Activated T-cell treated with anti-CD3 and anti-CD28 coated beads, Interleukin-2, amount 50 U/mL, for 72 hours (primary cell): ENCODE measurements at places on chromosomes 7 and 10.

DNA sequence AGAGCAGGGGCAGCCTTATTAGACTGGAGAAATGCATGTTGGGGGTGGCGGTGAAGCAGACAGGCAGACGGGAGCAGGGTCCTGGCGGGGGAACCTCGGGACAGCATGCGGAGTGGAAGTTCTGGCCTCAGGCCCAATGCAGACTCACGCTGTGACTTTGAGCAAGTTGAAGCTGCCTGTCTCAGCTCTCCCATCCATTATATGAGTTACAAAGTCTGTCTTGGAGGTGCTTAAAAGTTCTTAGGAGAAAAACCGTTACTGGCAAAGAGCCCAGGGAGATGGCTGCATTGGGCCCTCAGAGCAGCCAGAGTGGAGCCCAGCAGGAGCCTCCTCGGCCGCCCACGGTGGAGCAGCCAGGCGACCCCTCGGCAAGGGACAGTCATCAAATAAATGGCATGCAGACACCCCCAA lies 509.5 kb downstream of the PLXNA4 start:
- DNase-seq: no peak

DNA sequence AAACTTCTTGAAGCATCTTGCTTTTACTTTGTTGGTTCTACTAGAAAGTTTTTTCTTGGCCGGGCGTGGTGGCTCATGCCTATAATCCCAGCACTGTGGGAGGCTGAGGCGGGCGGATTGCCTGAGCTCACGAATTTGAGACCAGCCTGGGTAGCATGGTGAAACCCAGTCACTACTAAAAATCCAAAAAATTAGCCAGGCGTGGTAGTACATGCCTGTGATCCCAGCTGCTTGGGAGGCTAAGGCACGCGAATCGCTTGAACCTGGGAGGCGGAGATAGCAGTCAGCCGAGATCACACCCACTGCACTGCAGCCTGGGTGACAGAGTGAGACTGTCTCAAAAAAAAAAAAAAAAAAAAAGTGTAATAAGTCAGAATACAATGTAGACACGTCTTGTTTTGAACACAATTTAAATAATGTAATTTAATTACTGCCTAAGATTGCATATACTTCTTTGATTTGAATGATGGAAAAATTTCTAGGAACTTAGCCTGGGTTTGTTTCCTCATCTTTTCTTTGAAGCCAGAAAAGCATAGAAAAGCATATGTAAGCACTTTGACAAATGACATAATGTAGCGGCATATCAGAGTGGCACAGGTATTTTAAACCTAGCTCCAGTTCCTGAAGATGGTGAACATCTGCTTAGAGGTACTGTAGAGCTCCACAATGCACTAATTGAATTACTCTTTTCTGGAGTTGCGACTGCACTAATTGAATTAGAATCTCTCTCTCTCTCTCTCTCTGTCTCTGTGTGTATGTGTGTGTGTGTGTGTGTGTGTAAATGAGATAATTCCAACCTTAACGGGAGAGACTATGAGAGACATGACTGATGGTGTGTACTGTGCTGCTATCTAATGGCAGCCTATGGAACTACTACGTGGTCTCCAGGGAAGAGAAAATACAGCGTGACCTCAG lies 87.8 kb downstream of the BTRC start:
- peak; percentile 4 for DNase-seq

DNA sequence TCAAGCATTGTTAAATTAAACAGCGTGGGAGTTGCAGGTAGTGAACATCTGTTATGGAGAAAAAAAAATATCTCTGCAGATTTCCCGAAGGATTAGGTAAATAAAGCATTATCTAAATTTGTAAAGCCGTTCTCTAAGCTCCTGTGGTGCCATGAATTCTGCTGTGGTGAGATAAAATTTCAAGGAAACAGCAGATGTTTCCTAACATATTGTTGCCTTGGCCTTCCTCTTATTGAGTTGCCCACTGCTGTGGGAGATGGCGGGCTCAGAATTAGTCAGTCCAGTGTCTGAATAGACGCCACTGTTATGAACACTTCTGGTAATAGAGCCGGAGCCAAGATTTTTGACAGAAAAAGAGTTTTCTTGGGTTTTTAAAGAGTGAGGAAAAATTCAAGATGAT lies 82.6 kb upstream of the ELMO1 start:
- DNase-seq: no peak

- DNase-seq: no peak
Measured at GRCh38 chr7:2169923-2170575, 62.7 kb downstream of the MAD1L1 start.

DNA sequence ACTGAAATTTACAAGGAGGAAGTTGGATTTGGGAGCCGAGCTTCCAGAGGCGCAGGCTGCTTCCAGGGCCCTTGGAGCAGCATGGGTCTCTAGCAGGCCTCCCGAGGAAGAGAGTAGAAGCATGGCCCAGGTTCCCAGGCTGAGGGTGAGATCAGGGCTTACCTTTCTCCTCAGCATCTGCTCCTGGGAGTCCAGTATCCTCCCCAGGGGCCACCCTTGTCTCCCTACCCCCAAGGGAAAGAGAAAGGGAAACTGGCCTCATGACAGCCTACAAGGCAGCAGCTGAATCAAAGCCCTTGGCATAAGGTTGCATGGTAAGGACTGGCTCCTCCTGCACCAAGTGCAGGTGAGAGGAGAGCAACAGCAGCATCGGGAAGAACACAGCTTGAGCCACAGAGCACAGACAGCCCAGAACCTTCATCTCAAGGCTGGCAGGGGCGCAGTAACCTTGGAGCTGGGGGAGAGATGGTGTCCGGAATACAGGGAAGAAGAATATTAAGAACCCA lies 114.5 kb downstream of the MARCHF5 start:
- DNase-seq: no peak

- no peak for DNase-seq
Measured at GRCh38 chr10:114471906-114472876, 67.9 kb upstream of the AFAP1L2 start.

DNA sequence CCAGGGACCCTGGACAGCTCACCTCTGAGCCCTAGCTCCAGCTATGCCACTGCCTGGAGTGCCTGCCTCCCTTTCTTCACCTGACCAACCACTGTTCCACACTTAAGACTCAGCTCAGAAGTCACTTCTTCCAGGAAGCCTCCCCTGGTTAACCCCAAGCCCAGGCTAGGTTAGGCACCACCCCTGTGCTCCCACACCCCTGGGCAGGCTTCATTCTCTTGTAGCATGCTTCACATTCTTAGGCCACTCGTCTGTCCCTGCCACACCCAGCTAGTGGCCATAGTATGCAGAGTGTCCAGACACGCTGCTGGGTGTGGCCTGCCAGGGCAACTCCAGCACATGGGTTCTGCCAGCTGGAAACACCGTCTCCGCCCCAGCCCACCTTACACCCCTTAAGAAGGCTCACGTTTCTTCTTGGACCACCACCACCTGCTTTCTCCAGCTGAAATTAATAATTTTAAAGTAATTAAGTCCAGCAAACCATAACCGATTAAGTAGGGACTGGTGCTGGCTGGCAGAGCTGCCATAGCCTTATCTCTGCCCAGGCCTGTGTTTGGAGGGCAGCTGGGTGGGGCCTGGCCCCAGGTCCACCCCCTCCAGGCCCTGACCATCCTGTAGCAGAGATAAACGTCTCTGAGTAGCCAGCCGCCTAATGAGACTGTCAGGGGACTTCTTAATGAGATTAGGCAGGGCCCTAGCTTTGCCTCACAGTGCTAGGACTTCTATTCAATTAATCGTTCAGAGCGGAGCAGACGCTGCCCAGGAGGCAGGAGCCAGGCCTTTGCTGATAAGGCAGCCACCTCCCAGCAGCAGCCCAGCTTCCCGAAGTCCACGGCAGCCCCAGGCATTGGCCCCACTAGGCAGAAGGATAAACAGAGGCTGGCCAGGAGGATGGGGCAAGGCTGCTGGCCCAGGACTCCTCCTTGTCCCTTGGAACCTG lies 20.5 kb downstream of the GRID1 start:
- no peak for DNase-seq

GRCh38 chr7:114822131-114822530 lies 99.8 kb upstream of the MDFIC start:
- DNase-seq: no peak

DNA sequence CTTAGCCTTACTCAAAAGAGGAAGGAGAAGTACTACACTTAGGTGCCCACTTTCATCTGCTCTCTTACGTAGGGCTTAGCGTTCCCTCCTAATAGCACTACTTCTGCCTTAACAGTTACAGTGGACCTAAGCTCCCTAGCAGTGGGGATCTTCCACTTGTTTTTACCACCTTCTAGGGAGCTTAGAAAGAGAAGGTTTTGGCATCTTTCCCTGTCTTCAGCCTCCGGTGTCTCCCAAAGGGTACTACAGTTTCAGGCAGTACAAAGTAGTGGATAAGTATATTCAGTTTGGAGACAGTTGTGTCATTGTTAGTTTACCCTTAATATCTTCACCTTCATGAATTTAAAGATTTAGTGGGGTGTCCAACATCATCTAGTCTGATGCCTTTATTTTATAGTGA lies 14.6 kb downstream of the CHRM2 start:
- DNase-seq: no peak

GRCh38 chr7:20786779-20787659 lies at the start of gene SP8:
Gene SP8, minus strand, starts transcription at chr7:20786886. Its CDS starts 88 bp downstream, at chr7:20786798.
- no peak for DNase-seq

GRCh38 chr10:121302541-121303180 lies 295.6 kb downstream of the FGFR2 start:
- DNase-seq: no peak

DNA sequence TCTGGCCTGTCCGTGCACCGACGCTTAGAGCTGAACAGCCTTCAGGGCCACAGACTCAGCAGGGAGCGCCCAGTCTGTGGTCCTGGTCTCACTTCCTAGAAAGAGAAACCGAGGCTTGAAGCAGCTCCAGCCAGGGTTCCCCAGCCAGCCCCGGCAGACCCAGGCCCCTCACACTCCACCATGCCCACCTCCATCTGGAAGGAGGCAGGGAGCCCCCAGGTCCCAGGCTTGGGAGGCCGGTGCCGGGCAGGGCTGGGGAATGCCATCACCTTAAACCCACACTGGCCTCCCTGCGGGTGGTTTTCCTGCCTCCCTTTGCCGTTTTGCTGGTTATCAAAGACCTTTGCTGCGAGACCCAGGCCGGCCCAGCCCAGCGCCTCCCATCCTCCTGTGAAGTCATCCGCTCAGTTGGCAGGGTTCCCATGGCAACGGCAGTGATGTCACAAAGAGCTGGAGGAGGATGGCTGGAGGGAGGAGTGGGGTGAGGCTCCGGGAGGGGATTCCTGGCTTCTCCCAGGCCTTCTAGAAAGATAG lies 24.0 kb downstream of the ELFN1 start:
- DNase-seq: no peak

DNA sequence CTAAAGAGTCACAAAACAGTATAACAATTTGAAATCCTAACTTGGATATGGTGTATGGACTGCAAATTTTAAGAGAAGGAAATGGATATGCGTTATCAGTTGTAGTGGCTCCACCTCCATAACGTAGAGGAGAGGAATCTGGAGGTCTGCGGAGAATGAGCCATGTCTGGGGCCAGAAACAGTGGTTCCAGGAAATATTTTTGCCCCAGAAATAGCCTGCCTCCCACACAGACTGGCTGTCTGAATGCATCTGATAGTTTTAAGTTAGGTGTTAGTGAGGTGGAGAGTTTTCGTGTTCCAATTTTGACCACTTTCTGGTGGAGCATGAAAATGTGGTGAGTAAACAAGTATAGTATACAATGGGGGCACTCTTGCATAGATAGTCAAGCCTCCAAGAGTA lies 1.6 kb downstream of the PHTF2 start:
- no peak for DNase-seq

- no peak for DNase-seq
Measured at GRCh38 chr10:31424473-31424872, 105.5 kb downstream of the ZEB1 start.

DNA sequence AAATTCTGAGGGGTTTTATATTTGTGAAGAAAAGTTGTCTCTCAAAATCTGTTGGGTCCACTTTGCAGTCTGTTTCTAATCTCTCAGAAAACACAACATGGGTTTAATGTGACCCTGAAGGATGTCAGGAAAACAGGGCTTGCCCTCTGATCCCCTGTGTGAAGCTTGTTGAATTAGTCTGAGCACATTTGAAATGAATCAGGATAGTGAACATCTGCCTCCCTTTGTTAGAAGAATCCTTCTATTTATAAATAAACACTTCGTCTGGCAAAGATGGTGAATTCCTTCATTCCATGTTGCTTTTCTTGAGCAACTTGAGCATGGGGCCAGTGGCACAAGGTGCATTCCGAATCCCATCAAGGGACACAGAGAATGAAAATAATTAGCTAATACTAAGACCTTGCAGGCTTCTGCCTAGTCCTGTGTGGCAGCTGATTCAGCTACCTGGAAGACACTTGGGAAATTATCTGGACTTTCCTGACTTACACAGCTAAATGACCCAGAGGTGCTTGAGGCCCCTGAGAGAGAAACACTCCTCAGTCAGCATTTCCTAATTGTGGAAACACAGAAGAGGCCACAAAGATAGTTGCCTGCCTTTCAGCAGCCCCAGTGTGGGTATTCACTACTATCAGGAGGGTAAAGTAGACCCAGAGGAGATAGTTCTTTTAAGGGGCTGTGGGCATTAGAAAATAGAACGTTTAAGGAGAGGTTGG lies 305.5 kb downstream of the C7orf25 start:
- no peak for DNase-seq

- peak; percentile 44 for DNase-seq
Measured at GRCh38 chr10:6445671-6446316, 134.3 kb downstream of the PRKCQ start.

DNA sequence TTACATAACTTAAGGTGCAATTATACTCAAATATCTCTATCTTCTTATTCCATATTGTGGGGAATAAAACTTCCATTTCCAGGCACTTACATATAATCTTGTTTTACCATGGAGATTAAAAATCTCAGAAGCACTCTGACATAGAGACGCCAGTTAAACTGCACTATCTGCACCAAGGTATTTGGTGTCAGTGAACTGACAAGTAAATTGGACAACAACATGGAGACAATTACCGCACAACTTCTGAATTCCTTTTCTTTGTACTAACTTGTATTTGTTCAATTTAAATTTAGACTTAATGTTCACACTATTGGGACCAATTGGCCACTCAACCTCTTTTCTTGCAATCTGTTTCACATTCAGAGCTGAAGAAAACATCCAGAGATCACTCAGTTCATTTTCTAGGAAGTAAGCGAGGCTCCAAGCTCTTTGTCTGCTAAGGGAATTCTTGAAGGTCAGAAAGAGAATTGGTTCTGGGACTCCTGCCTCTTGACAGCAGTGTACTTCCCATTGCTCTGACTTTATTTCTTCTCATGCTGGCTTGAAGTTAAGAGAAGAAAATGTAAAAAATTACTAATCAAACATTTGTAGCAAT lies 184.7 kb downstream of the CHCHD3 start:
- DNase-seq: no peak

- DNase-seq: no peak
Measured at GRCh38 chr10:117723343-117723742, 180.8 kb downstream of the EMX2 start.
